ENCODE measurements at places on chromosomes 1 and 21. TPM values are rescaled to one million over a fixed set of nuclear protein-coding genes. Genes with fewer than 3 reads are reported as not detected.

Gene MED8
- polyA plus RNA-seq: 36.5 TPM

Gene NCF2
- polyA plus RNA-seq: 3.7 TPM

Gene SV2A
- 5.1 TPM for polyA plus RNA-seq

Gene B3GALT2
- 4.9 TPM for polyA plus RNA-seq

Gene TFF3
- polyA plus RNA-seq: 585 TPM

Gene CNIH3
- 2.1 TPM for polyA plus RNA-seq

- H3K36me3 ChIP-seq: no peaks in the 10 kb centered on the region
- H3K27ac ChIP-seq: no peak overlapping the region
- H3K4me3 ChIP-seq: no peak overlapping the region
- H3K27me3 ChIP-seq: no peaks in the 10 kb centered on the region
- no peak for DNase-seq
Observed at GRCh38 chr1:58156124-58156468, 390.4 kb downstream of the OMA1 start.

DNA sequence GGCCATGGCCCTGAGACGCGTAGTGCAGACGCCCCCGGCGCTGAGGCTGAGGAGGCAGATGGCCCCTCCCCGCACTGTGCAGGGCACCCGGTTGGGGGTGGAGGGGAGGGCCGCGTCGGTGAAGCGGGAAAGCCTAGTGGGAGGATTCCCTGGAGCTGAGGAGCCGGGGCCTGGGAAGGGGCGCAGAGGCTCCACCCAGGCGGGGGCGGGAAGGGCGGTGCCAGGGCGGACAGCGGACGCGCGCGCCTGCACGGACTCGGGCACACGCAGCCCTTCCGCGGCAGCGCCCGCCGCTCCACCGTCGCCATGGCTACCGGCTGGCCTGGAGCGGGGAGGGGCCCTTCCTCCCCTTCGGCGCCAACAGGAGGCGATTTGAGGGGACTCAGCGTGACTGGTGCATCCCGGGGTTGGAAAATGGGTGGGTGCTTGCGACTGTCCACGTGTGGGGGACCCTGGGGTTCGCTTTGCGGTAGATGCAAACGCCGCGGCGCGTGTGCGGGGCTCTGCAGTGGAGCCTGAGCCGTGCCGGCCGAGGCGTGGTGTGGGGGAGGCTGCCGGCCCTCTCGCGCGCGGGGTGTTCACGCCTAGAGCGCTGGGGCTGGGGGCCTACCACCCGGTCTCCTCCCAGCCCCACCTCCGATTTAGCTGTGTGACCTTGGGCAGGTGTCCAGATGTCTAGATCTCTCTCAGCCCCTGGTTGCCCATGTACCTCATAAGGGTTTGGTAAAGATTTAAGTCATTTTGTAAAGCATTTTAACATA is 35.1 kb downstream of the PTPRF start:
- no peak overlapping the region for H3K27ac ChIP-seq
- DNase-seq: peak; percentile 70
- H3K4me1 ChIP-seq: peaks cover 43% of the 10 kb centered on the region
- H3K27me3 ChIP-seq: no peaks in the 10 kb centered on the region
- H3K4me3 ChIP-seq: peak overlapping the region; percentile 38
- H3K36me3 ChIP-seq: peaks cover 45% of the 10 kb centered on the region

GRCh38 chr1:244254467-244254866 is 197.2 kb downstream of the ADSS2 start:
- H3K36me3 ChIP-seq: no peaks in the 10 kb centered on the region
- DNase-seq: no peak
- no peak overlapping the region for H3K27ac ChIP-seq
- no peaks in the 10 kb centered on the region for H3K4me1 ChIP-seq

GRCh38 chr1:167198518-167199133 is 22.1 kb upstream of the POU2F1 start:
- H3K36me3 ChIP-seq: no peaks in the 10 kb centered on the region
- no peaks in the 10 kb centered on the region for H3K27me3 ChIP-seq
- no peak overlapping the region for H3K27ac ChIP-seq

DNA sequence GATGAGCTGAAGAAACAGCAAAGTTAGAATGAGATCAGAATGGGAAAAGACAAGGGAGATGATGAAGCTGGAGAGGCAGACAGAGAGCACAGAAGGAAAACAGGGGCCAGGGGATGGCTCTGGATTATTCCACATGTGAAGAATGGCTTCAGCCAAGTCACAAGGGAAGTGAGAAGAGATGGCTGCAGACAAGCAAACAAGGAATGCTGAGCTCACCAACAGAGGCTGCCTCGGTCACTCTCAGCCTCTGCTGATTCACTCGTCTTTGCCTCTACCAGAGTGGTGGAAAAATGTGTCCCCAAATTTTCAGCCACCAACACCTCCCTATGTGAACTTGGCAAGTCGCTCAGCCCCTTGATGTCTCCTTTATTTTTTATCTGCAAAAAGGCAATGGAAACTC is 46.7 kb downstream of the TRABD2B start:
- no peaks in the 10 kb centered on the region for H3K27me3 ChIP-seq
- DNase-seq: no peak
- no peaks in the 10 kb centered on the region for H3K36me3 ChIP-seq
- no peak overlapping the region for H3K27ac ChIP-seq
- no peak overlapping the region for H3K4me3 ChIP-seq

DNA sequence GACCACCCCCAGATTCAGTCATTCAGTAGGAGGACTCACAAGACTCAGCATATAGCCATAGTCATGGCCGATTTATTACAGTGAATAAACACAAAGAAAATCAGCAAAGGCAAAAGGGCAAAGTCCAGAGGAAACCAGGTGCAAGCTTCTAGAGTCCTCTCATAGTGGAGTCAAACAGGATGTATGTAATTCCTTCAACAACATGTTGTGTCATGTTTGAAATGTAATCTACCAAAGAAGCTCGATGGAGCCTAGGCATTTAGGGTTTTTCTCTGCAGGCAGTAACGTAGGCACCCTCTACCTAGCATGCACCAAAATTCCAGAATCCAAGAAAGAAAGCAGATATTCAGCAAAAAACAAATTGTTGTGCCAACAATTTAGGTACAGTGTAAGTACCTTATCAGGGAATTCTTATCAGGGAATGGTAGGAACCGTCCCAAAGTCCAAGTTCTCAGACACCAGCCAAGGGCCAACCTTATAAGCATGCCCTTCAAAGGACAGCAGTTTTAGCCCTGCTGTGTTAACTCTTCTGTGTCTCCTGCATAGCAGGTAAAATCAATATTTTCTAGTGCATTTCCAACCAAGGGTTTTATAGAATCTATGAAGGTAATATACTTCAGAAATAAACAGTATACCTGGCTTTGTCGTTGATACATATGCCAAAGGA is 16.1 kb upstream of the SLAMF6 start:
- no peak overlapping the region for H3K4me3 ChIP-seq
- DNase-seq: peak; percentile 98
- H3K4me1 ChIP-seq: peaks cover 51% of the 10 kb centered on the region
- H3K27me3 ChIP-seq: no peaks in the 10 kb centered on the region

DNA sequence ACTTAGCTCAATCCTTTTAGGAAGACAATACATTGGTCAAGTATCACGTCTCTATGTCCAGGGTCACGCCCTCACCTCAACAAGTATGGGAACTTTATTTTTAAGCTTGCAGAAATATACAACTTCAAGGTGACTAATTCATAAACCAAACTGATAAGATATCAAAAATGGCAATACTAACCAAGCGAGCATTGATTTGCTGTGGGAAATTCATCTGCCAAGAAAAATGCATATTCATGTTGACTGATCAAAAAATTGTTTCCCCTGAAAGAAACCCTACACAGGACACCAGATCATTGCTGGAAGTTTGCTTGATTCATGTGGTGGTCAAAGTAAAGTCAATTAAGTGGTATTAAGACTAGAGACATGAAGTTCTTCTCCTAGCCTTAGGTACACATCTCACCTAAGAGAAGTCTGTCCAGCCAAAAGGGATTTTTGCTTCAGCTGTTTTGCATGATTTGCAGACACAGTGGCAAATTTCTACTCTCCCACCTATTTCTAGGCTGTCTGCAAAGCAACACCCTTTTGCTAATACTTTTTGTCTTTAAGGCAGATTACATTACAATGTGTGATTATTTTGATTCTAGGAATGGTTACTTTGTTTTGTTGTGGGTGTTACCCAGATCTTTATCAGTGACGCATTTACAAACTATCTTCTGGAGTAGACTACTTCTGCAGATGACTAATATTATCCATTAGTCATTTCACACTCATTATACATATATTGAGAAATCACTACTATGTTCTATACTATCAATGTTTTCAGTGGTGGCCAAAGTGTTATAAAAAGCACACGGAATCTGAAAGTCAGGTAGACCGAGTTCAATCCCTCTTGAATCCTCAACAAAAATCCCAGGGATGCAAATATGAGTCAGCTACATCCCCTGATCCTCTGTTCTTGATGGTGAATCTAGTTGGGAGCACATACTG is 12.4 kb downstream of the SAMSN1 start:
- no peaks in the 10 kb centered on the region for H3K4me1 ChIP-seq
- H3K27me3 ChIP-seq: no peaks in the 10 kb centered on the region
- H3K27ac ChIP-seq: no peak overlapping the region

DNA sequence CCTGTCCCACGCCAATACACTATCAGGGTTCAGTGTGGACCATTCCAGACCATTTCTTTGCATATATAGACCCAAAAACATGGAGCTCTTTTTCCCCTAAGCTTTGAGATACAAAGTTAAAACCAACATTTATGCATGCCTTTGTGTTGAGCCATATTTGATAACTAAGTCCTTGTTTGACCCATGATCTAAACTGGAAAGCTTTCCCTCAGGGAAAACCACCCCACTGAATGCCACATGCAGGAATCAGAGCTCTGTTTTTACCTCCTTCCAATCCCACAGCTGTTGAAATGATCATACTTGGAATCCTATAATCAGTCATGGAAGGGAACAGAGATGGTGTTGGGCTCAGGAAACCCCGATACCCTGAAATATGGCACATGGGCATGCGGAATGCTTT is 14.8 kb upstream of the SLC45A1 start:
- no peaks in the 10 kb centered on the region for H3K36me3 ChIP-seq
- H3K27me3 ChIP-seq: no peaks in the 10 kb centered on the region
- no peak for DNase-seq
- H3K4me3 ChIP-seq: no peak overlapping the region
- no peaks in the 10 kb centered on the region for H3K4me1 ChIP-seq

DNA sequence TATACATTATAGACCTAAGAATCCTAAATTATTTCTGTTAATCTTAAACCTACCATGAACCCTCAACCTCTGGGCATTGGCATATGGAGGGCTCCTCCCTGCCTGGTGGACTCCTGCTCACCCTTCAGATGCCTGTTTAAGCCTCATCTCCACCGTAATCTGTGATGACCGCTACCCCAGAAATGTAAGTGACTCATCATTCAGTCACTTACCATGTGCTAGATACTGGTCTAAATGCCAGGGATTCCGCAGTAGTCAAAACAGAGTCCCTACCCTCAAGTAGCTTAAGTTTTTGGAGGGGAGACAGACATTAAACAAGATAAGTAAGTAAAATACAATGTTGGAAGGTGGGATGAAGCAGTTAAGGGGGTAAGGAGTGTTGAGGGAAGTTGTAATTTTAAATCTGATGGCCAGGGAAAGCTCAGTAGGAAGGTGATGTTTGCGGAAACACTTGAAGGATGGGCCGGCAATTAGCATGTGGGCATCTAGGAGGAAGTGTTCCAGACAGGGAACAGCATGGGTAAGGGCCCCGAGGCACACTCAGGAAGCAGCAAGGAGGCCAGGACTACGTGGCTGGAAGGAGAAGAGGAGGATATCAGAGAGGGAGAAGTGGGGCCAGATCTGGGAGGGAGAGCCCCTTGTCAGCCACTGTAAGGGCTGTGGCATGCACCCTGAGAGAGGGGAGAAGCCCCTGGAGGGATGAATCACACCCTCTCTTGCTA is 141.7 kb upstream of the HOOK1 start:
- no peaks in the 10 kb centered on the region for H3K27me3 ChIP-seq
- H3K4me1 ChIP-seq: no peaks in the 10 kb centered on the region
- peaks cover 7% of the 10 kb centered on the region for H3K36me3 ChIP-seq
- no peak overlapping the region for H3K4me3 ChIP-seq
- no peak overlapping the region for H3K27ac ChIP-seq

DNA sequence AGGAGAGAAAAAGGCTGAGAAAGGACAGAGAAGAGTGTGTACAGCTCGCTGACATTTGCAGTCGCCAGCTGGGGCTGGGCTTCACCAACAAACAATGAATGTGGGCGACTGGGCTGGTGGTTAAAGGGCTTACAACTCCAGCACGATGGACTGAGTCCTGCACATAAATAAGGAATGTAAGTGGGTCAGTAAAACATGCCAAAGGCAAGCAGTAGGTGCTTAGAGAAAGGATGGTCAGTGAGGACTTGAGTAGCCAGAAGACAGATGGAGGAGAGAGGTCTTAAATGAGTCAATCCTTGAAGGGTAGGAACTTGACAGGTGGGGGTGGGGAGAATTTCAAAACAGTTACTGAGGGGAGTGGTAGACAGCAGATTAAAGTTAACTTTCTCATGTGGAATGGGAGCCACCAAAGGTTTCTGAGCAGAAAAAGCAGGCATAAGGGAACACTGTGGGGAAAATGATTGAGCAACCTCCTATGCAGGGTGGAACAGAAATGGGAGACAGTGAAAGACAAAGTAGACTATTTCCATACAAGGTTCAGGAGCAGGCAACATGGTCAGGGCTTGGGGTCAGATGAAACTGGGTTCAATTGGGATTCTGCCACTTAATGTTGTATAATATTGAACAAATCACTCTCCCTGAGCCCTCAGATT is 37.4 kb downstream of the GADD45A start:
- no peaks in the 10 kb centered on the region for H3K36me3 ChIP-seq
- H3K4me1 ChIP-seq: peaks cover 23% of the 10 kb centered on the region
- H3K27me3 ChIP-seq: no peaks in the 10 kb centered on the region
- DNase-seq: no peak

DNA sequence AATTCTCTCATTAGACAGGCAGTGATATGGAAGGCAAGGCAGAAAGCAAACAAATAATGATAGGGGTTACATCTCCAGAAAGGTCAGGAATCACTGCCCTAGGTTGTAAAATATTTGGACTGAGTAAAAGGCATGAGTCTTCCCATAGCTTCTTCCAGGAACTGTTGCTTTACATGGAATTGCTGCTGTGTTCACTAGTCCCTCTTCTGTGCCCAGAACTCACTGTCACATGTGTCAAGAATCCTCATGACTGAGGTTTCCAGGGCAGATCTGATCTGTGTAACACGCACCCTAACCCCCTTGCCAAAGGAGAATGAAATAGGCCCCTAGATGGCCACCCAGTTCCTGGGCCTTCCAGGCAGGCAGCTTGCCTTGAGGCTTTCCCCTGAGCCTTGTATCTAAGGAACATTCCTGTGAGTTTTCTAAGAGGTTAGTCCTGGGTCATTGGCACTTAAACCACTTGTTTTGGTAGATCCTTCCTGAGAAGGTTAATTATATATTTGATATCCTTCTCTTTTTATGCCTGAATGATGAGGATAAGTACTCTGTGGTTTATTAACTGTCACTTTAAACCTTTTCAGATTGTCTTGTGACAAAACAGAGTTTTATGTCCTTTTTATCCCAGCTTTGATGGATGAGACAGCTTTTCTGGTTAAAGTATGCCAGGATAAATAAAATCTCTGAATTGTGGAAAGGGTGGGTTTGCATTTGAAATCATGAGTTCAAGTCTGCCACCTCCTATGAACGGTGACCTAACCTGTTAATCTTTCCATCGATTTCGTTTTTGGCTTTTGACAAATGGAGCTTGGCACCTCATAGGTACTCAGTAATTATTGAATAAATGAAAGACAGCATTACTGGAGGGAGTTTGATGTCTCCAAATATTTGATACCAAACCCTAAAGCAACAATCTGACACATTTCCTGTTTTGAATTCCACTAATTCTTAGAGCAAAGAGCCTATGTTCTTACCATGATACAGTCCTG is 163.3 kb downstream of the DHRS3 start:
- peak; percentile 24 for DNase-seq
- peaks cover 38% of the 10 kb centered on the region for H3K4me1 ChIP-seq
- peaks cover 13% of the 10 kb centered on the region for H3K36me3 ChIP-seq
- no peaks in the 10 kb centered on the region for H3K27me3 ChIP-seq
- peak overlapping the region; percentile 49 for H3K27ac ChIP-seq

- H3K27ac ChIP-seq: no peak overlapping the region
- H3K4me3 ChIP-seq: no peak overlapping the region
- H3K4me1 ChIP-seq: no peaks in the 10 kb centered on the region
- no peaks in the 10 kb centered on the region for H3K27me3 ChIP-seq
- H3K36me3 ChIP-seq: no peaks in the 10 kb centered on the region
Observed at GRCh38 chr1:158227904-158228623, 26.2 kb upstream of the CD1A start.
